ENCODE measurements at places on chromosomes 3 and 15.

DNA sequence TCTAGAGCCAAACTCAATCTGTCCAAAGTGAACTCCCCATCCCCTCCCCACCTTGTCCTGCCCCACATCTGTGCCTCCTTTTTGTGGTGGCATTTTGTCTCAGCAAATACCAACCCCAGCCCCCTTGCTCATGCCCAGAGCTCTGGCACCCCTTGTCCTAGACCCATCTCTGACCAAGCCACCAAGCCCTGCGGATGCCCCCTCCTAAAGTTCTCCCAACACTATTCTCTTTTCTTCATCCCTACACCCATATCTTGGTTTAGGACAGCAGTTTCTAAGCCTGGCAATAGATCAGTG is 17.7 kb downstream of the ACAA1 start:
- DNase-seq: no peak

GRCh38 chr3:127365163-127365798 is 77.4 kb upstream of the PRR20G start:
- no peak for DNase-seq

- no peak for DNase-seq
Observed at GRCh38 chr15:79170256-79170664, 79.7 kb upstream of the RASGRF1 start.

DNA sequence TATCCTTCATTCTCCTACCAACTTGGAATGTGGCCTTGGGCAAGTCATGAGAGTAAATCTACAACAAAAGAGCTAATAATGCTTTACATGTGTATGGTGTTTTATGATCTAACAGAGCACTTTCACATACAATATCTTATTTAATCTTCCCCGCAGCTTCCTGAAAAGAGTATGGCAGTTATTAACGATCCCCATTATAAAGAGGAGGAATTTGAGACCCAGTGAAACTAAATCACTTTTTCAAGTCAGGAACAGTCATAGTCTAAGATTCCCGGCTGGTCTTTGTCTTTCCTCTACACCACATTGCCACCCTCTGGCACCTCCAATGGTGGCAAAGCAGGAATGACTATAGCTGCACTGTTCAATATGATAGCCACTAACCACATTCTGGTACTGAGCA is 69.7 kb upstream of the CMSS1 start:
- DNase-seq: no peak

GRCh38 chr3:64176461-64176996 is 48.7 kb downstream of the PRICKLE2 start:
- no peak for DNase-seq

- DNase-seq: peak; percentile 36
Observed at GRCh38 chr3:41199866-41200668, 762 bp downstream of the CTNNB1 start.

DNA sequence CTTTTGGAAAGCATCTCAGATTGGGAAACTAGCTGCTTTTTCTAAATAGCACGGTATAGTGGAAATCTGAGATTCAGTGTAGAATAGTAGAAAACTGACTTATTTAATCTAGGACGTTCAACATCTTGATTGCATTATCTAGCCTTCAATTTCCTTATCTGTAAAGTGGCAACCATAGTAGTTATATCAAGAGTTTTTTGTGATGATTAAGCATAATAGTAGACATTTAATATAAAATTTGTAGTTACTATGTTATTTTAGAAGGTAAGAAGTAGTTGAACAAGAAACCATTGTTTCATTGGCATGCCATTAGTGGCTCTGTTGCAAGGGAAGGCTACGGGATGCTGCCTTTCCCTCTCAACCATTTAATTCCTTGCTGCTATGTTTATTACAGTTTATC is 367.3 kb downstream of the NAALADL2 start:
- no peak for DNase-seq

DNA sequence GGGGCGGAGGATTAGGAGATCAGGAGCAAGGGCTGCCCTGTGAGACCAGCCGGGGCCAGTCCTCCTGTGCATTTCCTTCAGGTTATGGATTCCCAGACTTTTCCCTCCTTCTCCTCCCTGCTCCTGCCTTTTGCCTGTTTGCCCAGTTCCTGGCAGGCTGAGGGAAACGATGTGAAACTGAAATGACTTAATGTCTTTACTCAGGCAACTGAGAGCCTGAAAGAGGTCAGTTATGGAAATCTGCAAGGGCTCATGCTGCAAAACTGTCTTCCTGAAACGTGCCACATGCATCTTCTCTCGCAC is 57.2 kb downstream of the MESD start:
- no peak for DNase-seq

GRCh38 chr3:31543375-31543774 is 10.7 kb downstream of the STT3B start:
- no peak for DNase-seq

DNA sequence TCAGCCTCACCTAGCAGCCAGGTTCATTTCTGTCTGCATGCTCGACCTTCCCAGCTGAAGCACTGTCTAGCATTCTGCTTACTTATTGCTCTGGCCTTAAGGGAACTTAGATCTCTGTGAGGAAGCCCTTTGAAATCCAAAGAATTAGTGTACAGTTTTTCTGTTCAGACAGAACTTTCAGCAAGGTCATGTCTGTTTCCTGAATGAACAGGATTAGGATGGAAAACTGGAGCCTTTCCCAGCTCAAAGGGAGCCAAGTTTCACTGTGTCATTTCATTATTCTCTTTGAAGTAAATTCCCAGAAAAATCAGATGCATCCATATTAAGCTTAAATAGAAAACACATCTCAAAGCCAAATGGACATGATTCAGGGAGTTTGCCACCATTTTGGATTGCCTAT is 457.3 kb upstream of the KCNMB2 start:
- no peak for DNase-seq

DNA sequence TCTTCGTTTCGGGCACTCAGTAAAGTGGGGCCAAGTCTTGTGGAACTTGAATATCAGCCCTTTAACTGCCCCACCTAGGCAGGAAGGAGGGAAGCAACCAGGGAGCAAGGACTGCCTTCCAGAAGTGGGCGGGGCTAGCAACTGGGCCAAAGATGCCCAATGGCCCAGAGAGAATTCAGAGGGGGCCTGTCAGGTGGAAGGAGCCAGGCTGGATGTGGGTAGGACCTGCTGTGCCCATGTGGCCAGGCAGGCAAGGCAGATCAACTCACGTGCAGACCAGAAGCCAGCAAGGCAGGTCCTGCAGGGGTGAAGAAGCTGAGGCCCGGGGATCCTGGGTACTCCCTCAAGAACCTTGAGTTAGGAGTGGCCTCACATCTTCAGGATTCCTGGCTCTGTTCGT is 5.5 kb downstream of the MAP6D1 start:
- no peak for DNase-seq

GRCh38 chr3:142602619-142603385 is 6.6 kb downstream of the PLS1 start:
- DNase-seq: no peak

- DNase-seq: no peak
Observed at GRCh38 chr3:97691354-97691753, 73.2 kb upstream of the ARL6 start.

- no peak for DNase-seq
Observed at GRCh38 chr15:66154581-66154980, 99.0 kb downstream of the MEGF11 start.

GRCh38 chr3:20999661-21000060 is 751.3 kb downstream of the ZNF385D start:
- DNase-seq: no peak

DNA sequence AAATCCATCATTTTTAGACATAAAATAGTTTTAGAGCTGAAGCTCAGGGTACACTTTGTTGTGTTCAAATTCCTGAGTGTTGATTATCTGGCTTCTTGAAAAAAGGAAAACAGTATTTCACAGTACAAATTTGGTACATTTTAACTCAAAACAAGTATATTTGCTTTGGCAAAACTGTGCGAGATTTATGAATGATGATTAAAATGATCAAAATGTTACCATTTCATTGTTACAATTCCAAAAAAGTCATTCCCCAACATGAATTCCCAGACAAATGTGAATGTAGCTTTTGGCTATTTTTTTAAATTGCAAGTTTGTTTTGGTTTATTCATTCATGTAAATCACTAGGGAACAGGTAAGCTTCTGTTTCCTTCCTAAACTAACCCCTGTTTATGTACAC is 347.4 kb upstream of the DCBLD2 start:
- no peak for DNase-seq

DNA sequence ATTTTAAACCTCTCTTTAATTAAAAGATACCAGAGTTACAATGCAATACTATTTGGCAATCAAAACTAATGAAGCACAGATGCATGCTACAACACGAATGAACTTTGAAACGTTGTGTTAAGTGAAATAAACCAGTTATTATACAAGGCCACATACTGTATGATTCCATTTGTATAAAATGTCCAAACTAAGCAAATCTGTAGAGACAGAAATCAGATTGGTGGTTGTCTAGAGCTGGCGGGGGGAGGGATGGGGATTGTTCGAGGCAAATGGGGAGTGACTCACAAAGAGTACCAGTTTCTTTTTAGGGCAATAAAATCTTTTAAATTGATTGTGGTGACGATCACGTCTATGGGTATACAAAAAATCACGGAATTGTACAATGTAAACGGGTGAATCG is 677.0 kb downstream of the NTRK3 start:
- no peak for DNase-seq

- no peak for DNase-seq
Observed at GRCh38 chr3:195163719-195164572, 107.0 kb downstream of the XXYLT1 start.

GRCh38 chr15:73504885-73505284 is 61.9 kb downstream of the REC114 start:
- DNase-seq: no peak

- no peak for DNase-seq
Observed at GRCh38 chr3:117016378-117016777, 306.8 kb downstream of the TUSC7 start.

GRCh38 chr3:86986671-86987420 is 4.1 kb downstream of the VGLL3 start:
- DNase-seq: no peak

DNA sequence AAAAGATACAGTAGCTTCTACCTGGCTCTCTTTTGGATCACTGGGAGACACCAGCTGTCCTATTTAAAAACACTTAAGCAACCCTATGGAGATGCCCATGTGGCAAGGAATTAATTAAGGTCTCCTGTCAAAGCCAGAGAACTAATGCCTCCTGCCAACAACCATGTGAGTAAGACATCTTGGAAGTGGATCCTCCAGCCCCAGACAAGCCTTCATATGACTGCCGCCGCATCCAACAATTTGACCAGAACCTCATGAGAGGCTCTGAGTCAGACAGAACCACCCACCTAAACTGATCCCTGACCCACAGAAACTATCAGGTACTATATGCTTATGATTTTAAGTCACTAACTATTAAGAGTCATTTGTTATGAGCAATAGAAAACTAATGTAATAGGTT is 22.3 kb downstream of the IFT80 start:
- DNase-seq: no peak

DNA sequence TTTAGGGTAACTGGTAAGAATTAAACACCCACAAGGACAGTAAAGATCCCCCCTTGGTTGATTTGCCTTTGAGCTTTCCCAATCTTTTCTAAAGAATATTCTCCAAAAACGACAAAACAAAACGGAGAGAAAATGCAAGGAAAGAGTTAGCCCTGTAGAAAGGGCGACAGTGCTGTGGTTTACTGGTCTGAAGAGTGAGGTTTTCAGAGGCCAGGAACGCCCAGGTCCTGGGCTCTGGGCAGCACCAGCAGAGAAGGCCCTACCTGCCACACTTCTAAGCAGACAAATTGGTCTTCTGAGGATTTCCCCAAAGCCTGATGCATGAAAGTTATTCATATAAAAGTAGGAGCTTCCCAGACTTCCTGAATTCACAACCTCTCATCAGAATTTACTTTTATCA is 119.3 kb downstream of the KCNMB2 start:
- DNase-seq: no peak

DNA sequence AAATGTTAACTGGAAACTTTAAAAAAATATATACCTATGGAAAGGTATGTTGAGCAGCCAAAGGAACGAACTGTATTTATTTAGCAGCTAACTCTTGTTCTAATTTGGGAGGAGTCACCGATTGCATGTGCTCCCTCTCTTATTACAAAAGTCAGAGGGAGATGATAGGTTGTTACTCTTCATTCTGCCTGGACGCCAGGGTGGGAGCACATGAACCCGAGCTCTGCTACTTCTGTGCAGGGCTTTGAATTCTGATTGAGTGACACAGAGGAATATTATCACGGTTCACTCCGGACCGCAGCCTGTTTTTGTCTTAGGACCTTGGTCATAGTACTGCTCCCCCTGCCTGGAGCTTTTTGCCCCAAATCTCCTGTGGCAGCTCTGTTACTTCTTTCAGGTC is 36.9 kb upstream of the LRIG1 start:
- no peak for DNase-seq

GRCh38 chr3:135621184-135621920 is 344.2 kb upstream of the PPP2R3A start:
- DNase-seq: no peak

GRCh38 chr15:62896380-62896866 is 146.1 kb upstream of the TPM1 start:
- DNase-seq: no peak

GRCh38 chr3:155391551-155391958 is 98.1 kb upstream of the STRIT1 start:
- no peak for DNase-seq

DNA sequence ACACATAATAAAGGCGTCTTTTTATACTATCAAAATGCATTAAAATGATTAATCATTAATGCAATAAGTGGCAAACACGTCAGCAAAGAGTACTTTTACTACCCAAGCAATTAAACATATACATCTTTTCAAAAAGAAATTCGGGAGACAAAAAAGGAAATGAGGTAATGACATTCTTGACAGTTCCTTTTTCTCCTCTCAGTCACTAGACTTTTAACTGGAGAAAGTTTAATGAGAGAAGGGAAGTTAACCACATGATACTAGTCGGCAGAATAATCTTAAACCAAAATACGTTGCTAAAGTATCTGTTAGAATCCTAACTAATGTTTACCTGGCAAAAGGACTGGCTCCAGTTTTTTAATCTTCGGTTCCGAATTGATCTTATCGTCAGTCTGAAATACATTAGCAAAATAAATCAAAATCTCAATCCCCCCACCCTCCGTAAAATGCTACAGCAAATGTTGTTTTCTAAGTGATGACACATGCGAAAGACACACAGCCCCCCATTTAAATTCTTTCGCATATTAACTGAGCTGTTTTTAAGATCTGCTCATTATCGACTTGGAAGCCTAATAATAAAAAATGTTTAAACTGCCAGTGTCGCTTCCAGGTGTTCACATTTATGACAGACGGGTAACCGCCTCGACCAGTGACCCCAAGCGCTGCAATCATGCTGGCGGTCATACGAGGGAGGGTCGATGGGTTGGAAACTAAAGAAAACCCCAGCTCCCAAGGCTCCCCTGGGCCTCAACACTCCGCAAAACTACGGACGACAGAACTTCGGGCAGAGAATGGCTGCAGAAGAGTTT is 778 bp downstream of the MTMR10 start:
- no peak for DNase-seq

- DNase-seq: no peak
Observed at GRCh38 chr3:23663661-23664186, 142.0 kb upstream of the UBE2E1 start.

GRCh38 chr3:30628901-30629590 is 22.6 kb downstream of the TGFBR2 start:
- no peak for DNase-seq
